ENCODE measurements at places on chromosomes 5 and 9. TPM values are rescaled to one million over a fixed set of nuclear protein-coding genes. Genes with fewer than 3 reads are reported as not detected.
A peak's percentile ranks its signal among the peaks of the same experiment; 100 is the strongest.

Gene SLC6A19
- not detected for polyA plus RNA-seq

Gene PLPPR1
- not detected for polyA plus RNA-seq

Gene MCC
- polyA plus RNA-seq: not detected

Gene CNTLN
- 4.4 TPM for polyA plus RNA-seq

Gene IRGM
- polyA plus RNA-seq: not detected

Gene TLX3
- not detected for polyA plus RNA-seq

GRCh38 chr5:55360190-55360589 is 52.4 kb downstream of the MTREX start:
- DNase-seq: no peak
- H3K27ac ChIP-seq: no peak overlapping the region
- no peaks in the 10 kb centered on the region for H3K4me1 ChIP-seq
- H3K4me3 ChIP-seq: no peak overlapping the region
- peaks cover 60% of the 10 kb centered on the region for H3K36me3 ChIP-seq
- no peaks in the 10 kb centered on the region for H3K27me3 ChIP-seq

DNA sequence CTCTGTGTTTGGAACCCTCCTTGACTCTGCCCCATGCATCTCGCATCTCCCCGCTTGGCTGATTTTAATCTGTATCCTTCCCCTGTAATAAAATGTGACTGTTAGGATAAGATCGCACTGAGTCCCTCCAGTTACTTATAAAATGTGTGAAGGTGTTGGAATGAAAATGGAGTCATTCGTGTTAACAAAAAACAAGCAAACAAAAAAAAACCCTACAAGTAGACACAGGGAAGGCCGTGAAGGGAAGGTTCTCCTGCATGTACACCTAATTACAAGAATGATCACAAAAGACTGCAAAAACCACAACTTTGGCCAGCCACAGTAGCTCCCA is 14.2 kb upstream of the VDAC1 start:
- no peak overlapping the region for H3K4me3 ChIP-seq
- peaks cover 61% of the 10 kb centered on the region for H3K27me3 ChIP-seq
- no peak overlapping the region for H3K27ac ChIP-seq
- H3K36me3 ChIP-seq: no peaks in the 10 kb centered on the region
- no peaks in the 10 kb centered on the region for H3K4me1 ChIP-seq

- H3K4me1 ChIP-seq: no peaks in the 10 kb centered on the region
- no peak overlapping the region for H3K4me3 ChIP-seq
- H3K27ac ChIP-seq: no peak overlapping the region
- no peaks in the 10 kb centered on the region for H3K36me3 ChIP-seq
Observed at GRCh38 chr5:132812123-132812765, 858 bp upstream of the SOWAHA start.

DNA sequence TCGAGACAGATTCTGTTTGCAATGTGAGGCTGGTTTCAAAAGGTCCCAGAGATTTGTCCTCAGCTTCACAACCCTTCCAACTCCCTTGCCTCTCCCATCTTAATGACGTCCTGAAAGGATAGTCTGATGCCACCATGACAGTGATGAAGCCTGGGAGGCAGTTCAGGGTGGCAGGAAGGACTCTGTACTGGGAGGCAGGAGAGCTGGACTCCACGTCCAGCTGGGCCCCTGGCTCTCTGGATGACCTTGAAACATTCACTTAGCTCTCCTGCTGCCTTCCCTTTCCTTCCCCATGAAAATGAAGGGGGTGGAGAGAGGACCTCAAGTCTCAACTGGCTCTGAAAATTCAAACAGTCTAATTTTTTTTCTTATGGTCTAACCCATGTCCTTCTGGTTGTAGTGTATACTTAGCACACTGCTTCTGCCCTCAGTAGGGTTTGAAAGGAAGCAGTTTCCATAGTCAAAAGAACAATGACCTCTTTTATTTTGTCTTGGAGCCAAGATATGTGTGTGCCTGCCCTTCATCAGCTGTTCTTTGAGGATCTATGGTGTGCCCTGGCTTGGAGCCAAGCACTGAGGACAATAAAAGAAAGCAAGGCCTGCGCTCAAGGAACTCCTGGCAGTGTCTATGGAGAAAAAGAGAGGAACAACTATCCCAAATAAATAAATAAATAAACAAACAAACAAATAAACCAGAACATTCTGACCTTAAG is 188.3 kb downstream of the GRIA1 start:
- DNase-seq: no peak
- H3K27ac ChIP-seq: no peak overlapping the region
- no peaks in the 10 kb centered on the region for H3K4me1 ChIP-seq
- H3K36me3 ChIP-seq: no peaks in the 10 kb centered on the region
- no peak overlapping the region for H3K4me3 ChIP-seq

GRCh38 chr5:64634997-64635686 is 55.2 kb upstream of the SHISAL2B start:
- peak; percentile 8 for DNase-seq
- no peaks in the 10 kb centered on the region for H3K27me3 ChIP-seq

GRCh38 chr9:109060191-109060590 is 46.9 kb upstream of the CTNNAL1 start:
- H3K36me3 ChIP-seq: peaks cover 95% of the 10 kb centered on the region
- H3K4me3 ChIP-seq: no peak overlapping the region
- H3K27me3 ChIP-seq: no peaks in the 10 kb centered on the region
- DNase-seq: no peak
- no peaks in the 10 kb centered on the region for H3K4me1 ChIP-seq

GRCh38 chr9:113775749-113776148 is 100.4 kb upstream of the ZNF618 start:
- H3K36me3 ChIP-seq: no peaks in the 10 kb centered on the region
- H3K4me1 ChIP-seq: peaks cover 4% of the 10 kb centered on the region
- no peaks in the 10 kb centered on the region for H3K27me3 ChIP-seq
- no peak overlapping the region for H3K27ac ChIP-seq
